Activated CD4-positive, alpha-beta T cell treated with anti-CD3 and anti-CD28 coated beads, Interleukin-10, Interleukin-2, amounts not matched to agents 100 ng/mL and 50 ng/mL, durations not matched to agents 16 hours and 8 hours (primary cell): ENCODE measurements at places on chromosomes 12 and 14.

DNA sequence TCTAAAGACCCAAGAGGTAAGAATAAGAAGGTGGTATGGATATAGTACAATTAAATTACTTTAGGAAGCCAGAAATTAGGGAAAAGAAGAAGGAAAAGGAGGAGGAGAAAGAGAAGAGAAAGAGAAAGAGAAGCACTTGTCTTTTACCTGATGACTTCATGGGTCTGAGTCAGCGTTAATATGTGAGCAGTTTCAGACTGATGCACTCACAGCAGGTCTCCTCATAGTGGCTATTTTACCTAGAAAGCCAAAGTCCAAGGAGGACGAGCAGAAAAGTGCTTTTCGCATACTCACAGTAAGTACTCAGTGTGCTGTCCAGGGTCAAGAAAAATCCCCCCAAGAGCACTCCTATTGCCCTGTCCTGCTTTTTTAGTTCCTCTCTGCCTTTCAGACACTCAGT, 222.1 kb downstream of the C12orf42 start:
- peak; percentile 16 for DNase-seq

GRCh38 chr14:35412272-35413056, 7.9 kb upstream of the NFKBIA start:
- no peak for DNase-seq

DNA sequence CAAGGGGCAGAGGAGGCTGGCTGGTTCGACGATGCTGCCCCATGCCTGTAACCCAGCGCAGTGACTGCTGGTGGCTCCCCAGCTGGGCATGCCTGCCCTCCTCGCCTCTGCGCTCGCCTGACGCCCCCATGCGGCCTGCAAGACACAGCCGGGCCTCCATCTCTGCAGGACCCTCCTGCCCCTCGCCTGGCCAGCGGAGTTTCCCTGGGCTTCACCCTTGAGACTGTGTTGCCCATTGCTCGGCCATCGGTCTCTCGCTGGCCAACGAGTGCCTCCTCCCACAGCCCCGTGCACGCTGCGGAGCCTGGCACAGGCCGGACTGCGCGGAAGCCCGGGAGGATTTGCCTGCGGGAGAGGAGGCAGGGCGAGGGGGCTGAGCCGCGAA, 17.6 kb downstream of the ASPG start:
- no peak for DNase-seq

GRCh38 chr12:107642240-107642639, 43.4 kb upstream of the PWP1 start:
- DNase-seq, result no peak

DNA sequence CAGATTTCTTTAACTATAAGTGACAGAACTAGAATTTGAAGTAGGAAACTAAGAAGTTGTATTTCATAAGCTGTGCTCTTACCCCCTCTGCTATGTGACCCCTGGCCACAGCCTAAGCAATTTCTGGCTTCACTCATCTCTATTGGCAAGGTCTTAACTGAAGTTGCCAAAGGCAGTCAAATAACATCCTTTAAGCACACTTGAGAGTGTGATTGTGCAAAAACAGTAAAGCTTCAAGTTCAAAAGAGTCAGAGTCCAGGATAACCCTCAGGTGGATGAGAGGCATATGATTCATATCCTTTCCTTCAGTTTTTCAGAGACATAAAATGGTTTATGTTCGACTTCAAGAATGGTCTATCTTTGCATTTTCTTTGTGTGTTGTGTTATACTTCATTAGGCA, 45.2 kb downstream of the GRIP1 start:
- DNase-seq, result no peak

- no peak for DNase-seq
Observed at GRCh38 chr12:41250748-41251147, 62.6 kb downstream of the PDZRN4 start.

DNA sequence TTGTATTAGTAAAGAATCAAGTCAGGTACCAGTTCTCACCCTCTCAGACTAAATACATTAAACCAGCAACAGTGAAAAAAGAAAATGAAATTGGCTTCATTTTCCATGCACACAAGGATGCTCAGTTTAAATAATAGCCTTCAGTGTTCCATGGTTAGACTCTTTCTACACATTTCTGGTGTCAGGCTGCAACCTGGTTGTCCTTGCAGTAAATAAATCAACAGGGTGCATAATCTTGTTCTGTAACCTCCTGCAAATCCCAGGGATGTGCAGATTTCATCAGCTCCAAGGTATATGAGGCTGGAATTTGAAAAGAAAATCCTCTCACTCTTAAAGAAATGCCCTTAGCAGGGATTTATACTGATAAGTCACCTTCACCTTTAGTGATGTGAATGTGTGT, 46.7 kb upstream of the BTG1 start:
- DNase-seq, result no peak

DNA sequence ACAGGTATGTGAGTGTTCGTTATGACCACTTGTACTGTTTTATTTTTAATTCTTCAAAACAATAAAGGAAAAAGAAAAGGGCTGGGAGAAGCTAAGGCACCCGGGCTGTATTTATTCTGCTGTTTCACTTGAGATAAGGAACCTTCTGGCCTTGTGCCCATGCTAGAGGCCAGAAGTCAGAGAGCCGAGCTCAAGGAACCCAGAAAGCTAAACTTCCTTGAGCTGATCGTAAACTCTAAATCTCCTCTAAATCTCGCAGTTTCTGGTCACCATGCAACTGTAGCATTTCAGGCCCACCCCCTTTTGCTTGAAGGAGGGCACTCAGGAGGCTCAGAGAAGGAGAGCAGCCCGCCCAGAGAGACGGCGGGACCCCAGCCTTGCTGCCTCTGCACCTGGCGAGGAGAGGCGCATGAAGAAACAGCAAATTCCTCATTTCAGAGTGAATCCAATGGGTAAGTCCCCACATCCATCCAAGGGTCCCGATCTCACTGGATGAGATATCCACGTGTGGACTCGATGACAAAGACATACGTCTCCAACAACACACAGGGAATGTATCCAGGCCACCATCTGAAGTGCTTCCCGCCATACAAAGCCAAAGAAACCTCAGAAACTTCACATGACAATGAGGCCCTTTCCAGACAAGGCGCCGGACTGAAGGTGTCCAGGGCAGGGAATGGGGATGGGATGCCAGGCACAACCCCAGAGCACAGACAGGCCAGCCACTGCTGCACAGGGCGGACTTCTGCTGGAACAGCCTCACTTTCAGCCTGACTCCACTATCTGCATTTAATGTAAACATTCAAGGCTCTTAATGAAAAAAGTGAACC, 14.6 kb downstream of the CCDC88C start:
- DNase-seq, result no peak

DNA sequence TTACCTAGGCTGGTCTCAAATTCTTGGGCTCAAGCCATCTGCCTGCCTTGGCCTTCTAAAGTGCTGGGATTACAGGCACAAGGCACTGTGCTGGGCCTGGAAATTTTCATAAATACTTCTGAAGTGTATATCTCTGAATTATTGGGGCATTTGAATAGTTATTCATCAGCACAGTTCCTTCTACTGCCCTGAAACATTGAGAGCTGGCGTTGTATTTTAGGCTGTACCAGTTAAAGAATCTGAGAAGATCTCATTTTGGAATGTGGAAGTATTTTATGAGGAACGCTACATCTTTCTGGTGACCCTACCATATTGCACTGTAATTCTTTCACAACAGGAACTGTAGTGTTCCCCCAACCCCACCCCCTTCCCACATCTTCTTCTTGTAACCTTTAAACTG, 349.0 kb upstream of the RGS6 start:
- no peak for DNase-seq

- no peak for DNase-seq
Observed at GRCh38 chr12:26149968-26150500, 25.2 kb upstream of the BHLHE41 start.

- no peak for DNase-seq
Observed at GRCh38 chr14:50906326-50907065, 34.6 kb downstream of the ABHD12B start.

GRCh38 chr12:57244312-57244696, 6.7 kb downstream of the STAC3 start:
- no peak for DNase-seq

DNA sequence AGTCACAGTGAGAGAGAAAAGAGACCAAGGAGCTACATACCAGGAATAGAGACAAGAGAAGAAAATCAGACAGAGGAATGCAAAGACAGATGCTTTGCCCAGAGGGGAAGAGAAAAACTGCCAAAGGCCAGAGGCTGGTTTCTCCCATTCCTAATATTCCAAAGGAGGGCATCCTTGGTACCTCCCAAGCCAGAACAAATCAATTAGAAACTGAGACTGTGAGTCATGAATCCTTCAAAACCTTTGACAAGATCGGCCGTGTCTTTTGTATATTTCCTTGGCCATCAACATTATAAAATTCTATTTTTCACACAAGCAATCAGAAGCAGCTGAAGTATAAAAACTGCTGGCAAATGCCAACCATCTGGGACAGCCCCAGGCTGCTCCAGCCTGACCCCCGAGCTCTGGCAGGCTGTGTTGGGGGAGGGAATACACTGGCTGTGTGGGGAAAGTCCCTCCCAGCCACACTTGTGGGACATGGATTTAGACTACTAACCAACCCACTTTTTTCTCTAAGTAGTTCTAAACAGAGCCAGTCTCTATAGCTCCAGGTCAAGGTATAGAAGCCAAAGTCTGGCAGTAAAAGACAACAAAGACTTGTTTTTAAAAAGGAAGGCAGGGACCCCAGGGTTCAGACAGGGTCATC, 13.7 kb downstream of the POMT2 start:
- peak; percentile 31 for DNase-seq
